ENCODE measurements at places on chromosomes 7 and 10. TPM values are rescaled to one million over a fixed set of nuclear protein-coding genes. Genes with fewer than 3 reads are reported as not detected.

- DNase-seq = no peak
Observed at GRCh38 chr10:20166096-20166675, 350.0 kb downstream of the PLXDC2 start.

DNA sequence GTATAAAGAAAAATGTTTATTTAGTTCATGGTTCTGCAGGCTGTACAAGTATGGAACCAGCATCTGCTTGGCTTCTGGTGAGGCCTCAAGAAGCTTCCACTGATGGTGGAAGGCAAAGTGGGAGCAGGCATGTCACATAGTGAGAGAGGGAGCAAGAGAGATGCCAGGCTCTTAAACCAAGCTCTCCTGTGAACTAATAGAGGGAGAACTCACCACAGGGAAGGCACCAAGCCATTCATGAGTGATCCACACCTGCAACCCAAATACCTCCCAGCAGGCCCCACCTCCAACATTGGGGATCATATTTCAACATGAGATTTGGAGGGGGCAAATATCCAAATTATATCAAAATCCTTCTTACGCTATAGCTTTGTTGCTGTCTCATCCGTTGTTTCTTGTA, 113.1 kb downstream of the CPED1 start:
- no peak for DNase-seq

DNA sequence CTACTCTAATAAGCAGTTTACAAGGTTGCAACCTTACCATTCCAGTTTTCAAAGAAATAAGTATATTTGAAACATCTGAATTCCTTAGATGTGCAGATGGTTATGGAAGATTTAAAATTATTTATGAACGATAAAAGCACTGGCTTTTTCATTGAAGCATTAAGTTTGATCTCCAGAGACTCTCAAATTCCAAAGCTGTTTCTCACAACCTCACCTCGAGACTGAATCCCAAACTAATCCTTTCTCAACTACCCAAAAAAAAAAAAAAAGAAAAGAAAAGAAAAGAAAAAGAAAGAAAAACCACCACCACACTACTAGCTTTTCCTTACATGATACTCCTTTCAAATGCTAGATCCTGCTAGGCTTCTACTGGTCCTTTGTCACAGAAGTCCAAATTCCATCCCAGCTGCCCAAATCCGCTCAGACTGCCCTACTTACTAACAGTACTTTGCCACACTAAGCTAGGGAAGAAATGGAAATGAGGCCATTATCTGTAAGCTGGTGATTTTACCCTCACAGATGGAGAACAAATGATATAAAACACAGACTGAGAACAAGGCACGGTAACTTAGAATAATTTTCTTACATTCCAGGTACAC, 100.6 kb upstream of the CDK1 start:
- no peak for DNase-seq

Gene UCMA
- not detected for polyA plus RNA-seq

Gene TMEM236
- polyA plus RNA-seq = 0.22 TPM
